ENCODE measurements at places on chromosomes 3 and 15. TPM values are rescaled to one million over a fixed set of nuclear protein-coding genes. Genes with fewer than 3 reads are reported as not detected.

ANKDD1A gene
- 19.3 TPM for total RNA-seq

PCOLCE2 gene
- 255 TPM for total RNA-seq

DNA sequence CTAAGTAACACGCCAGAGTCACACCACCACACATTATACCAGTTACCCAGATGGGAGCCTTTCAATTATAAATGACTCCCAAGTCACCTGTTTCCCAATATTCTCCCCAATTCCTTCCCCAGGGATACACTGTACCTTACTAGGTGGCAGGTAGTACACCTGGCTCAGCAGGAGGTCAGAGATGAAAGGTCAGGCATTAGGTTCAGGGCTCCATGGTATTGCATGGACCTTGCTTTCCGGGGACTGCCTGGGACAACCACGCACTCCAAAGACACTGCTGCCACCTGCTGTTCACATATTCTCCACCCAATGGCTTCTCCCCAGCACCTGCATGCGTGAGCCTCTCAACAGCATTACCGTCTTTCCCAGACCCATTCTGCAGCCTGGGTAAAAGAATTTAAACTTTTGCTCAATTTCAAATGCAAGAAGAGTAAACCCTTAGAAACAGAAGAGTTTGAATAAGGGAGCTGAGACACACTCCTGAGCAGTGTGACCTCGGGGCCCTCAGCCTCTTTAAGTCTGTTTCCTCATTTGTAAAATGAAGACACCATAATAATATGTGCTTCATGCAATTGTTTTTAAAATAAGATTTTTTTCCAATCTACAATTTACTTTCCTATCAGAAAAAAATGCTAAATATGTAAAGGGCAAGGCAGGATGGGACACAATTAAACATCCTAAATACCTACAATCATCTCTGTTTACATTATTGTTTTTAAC is 28.0 kb upstream of the LACTB start:
- DNase-seq: no peak

- no peak for DNase-seq
These were observed 20.1 kb downstream of the FAM3D start for GRCh38 chr3:58646503-58646902.

Data from mesenteric fat pad (tissue), 1 donor.